ENCODE measurements at places on chromosomes 7 and 10.

DNA sequence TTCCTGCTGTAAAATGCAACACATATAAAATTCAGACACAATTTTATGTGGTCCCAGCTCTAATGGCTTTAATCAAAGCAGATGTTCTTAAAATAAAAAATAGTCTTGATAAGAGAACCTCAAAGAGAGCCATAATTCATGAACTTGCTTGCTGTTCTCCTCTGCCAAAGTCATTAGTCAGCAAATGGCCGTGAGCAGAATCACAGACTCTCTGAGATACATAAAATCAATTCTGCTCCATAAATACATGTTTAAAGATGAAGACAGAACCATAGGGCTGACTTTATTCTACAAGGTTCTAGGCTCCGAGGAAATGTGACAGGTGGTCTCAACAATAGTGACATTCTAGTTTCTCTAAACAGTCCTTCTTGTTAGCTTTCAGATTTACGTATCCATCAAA is 29.8 kb downstream of the HSPA12A start:
- DNase-seq, result no peak

- peak; percentile 78 for DNase-seq
Observed at GRCh38 chr7:522071-522950, 2.7 kb upstream of the PDGFA start.

DNA sequence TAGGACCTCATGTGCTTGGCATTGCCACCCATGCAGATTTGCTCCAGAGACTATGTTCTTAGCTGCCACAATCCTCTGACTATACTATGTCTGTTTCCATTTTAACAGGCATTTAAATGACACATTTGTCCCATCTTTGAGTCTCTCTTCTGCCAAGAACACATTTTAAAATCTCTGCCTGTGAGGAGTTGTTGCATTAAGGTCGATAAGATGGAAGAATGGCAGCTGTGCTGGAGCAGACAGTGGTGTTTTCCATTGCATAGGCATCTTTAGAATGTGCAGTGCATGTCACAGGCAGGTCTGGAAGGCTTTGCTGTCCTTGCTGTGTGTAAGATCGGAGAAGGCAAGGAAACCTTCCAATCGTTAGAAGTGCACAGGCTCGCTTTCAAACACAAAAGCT is 70.9 kb upstream of the CELF2 start:
- no peak for DNase-seq

DNA sequence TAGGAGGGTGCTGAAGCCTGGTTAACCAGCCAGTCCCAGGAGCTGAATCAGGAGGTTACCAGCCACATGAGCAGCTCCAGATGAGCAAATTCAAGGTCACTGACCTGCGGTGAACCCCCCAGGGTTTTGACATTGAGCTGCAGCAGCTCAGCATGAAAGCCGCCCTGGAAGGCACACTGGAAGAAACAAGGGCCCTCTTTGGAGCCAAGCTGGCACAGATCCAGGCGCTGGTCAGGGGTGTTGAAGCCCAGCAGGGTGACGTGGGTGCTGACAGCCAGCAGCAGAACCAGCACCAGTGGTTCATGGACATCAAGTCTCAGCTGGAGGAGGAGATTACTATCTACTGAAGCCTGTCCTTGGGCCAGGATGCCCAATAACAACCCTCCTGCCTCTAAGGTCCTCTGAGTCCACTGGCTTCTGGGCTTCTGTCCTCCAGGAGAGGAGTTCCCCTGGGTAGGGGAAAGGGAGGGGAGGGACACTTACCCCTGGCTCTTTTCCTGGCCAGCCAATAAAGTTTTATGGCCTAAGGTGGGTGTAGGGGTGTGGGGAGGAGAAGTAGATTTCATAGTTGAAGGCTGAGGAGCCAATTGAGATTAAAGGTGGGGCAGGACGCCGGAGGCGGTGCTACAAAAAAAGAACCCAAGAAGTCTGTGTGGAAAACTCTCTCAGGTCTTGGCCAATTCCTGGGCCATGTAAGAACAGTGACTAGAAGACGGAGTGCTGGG is 29.4 kb upstream of the ATOH7 start:
- no peak for DNase-seq

GRCh38 chr7:43701500-43701854 is 27.8 kb downstream of the COA1 start:
- DNase-seq, result no peak

DNA sequence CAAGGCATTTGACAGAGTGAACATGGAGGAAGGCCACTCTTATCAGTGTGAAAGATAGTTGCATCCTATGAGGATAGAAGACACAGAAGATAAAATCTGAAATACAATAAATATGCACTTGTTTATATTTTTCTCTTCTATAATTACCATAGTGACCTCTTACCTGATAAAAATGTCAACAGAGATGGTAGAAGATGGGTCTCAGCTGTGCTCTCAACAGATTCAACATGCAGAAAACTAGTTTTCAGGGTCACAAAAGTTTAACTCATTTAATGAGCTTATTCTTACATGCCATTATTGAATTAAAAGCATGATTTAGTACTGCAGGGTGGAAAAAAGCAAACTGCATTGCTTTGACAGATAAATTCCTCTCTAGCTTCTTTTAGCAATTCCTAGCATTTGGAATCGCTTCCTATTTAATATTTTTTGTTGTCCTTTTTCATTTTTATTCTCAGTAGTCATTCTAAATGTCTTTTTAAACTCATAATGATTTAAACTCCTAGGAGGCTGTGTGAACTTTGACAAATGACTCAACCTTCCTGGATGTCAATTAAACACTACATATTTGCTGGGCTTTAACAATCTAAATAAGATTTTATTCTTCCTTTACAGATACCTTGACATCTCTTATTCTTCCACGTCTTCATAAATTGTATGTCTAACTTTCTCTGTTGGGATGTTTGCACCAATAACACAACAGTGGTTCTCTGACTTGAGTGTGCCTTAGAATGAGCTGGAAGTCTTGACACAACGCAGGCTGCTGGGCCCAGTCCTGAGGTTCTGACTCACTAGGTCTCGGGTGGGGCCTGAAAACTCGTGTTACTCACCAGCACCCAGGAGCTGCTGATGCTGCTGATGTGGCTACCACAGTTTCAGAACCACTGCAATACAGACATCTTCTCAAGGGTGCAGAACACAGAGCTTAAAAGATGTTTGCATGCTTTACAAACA is 565.5 kb upstream of the IGFBP3 start:
- no peak for DNase-seq

- DNase-seq, result no peak
Observed at GRCh38 chr10:660970-661596, 28.4 kb downstream of the DIP2C start.

DNA sequence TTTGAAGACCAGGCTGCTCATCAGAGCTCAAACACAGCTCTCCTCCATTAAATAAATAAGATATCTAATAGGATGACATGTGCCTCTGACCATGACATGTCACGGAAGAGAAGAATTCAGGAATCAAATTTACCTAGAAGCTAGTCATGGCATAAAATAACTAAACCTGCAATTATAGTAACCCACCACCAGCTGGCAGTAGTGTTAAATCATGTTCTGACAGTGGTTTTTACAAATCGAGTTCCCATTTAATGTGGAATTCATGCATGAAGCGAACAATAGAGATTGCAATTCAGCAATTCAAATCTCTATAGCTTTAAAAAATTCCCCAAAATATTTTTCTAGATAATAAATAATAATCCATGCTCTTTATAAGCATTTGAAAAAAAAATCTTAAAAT is 74.6 kb upstream of the IKZF1 start:
- no peak for DNase-seq

GRCh38 chr7:47556511-47557180 is 25.3 kb downstream of the TNS3 start:
- DNase-seq, result no peak

DNA sequence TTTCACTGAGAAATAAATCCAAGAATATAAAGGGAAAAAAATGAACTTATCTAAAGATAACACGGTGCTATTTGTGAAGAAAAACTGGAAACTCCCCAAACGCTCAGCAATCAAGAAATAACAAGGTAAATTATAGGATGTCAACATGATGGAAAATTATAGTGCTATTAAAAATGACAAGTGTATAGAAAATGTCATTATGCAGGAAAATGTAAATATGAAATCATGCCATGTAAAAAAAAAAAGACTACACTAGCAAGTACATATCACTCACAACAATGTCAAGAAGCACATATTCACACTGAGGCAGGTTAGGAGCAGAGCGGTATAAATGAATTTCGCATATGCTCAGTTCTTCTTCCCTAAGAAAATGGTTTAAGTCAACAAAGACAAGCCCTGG is 27.7 kb downstream of the KLRG2 start:
- DNase-seq, result no peak

DNA sequence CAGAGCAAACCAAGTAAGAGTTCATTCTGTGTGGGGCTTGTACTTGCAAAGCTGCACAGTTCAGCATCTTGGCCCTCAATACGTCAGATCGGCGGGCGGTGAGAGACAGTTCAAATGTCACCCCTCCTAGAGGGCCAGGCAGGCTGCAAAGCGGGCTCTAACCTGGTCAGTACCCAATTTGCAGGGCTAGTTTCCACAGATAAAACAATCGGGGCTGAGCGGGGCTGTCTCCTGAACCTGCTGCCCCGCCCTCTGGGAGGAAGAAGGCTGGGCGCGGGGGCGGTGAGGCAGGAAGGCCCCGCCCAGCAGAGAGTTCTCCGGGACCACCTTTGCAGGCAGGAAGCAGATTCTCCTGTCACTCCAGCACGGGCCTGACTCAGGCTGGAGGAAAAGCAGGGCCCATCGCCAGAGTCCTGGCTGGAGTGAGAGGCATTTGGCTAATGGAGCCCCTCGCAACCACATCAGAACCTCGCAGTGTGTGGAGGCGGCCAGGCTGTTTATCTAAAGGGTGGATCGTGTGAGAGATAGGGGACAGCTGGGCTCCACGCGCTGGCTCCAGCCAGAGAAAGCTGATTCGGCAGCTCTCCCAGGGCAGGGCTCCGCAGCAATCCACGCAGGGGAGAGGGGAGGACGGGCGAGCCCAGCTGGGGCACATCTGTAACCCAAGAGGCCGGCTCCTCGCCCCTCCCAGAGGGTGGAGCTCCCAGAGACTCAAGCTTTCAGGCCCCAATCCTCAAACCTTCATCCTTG is 83.1 kb downstream of the SH3PXD2A start:
- DNase-seq, result peak; percentile 58

DNA sequence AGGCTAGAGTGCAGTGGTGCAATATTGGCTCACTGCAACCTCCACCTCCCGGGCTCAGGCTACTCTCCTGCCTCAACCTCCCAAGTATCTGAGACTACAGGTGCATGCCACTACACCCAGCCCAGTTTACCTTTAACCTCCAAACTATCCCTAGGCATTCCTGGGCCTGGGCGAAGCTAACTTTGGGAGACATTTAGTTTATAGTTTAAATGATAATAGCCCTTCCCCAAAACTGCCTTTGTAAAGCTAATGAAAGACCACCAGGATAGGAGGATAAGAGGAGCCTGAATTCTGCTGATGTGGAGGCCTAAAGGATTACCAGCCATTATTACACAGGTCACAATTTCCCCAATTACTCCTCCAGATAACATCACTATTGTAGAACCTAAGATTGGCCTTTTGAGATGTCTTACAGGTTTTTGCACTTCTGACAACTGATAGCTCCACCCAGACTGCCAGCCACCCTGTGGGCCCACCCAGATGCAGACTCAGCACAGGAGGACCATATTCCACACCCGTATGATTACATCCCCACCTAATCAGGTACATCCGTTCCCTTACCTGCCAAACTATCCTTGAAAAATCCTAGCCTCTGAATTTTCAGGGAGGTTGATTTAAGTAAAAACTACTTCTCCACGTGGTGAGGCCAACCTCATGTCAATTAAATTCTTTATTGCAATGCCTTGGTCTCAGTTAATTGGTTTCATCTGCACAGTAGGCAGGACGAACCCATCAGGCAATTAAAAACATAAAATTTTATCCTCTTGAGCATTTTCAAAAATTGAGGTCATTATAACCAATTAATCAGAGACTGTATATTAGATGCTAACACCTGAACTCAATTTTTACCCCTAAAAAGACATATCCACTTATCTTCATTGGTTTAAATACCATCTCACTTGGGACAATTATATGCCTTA is 62.3 kb upstream of the TMEM254 start:
- DNase-seq, result no peak

DNA sequence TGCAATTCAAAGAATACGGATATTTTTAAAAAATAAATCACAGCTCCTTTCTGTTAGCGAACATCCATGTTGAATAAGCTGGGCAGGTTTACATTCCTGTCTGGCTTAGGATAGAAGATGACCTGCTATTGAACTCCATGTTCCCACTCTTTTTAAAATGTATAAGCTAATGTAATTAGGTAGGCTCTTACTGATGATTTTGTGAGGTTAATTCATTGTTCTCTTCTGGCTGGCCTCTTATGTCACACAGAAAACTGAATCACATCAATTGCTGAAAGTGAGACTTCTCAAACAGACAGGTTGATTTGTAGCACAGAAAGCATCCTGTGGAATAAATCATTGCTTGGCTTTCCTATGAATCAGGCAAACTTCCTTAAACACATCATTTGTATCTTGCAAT is 24.2 kb downstream of the HGF start:
- DNase-seq, result no peak

GRCh38 chr7:36370046-36370445 is 19.6 kb upstream of the ANLN start:
- no peak for DNase-seq

Measured in GM20000 (cell line).